ENCODE measurements at places on chromosomes 4 and X. TPM values are rescaled to one million over a fixed set of nuclear protein-coding genes. Genes with fewer than 3 reads are reported as not detected.
A peak's percentile ranks its signal among the peaks of the same experiment; 100 is the strongest.

GRCh38 chrX:46381630-46382029, 163.6 kb downstream of the ZNF674 start:
- peak; percentile 23 for DNase-seq
- no peak overlapping the region for H3K4me3 ChIP-seq
- H3K36me3 ChIP-seq: no peaks in the 10 kb centered on the region
- no peaks in the 10 kb centered on the region for H3K27me3 ChIP-seq

- H3K27ac ChIP-seq: no peak overlapping the region
- no peak overlapping the region for H3K4me3 ChIP-seq
- no peaks in the 10 kb centered on the region for H3K4me1 ChIP-seq
- H3K27me3 ChIP-seq: no peaks in the 10 kb centered on the region
These were observed 55.1 kb upstream of the PGAM4 start for GRCh38 chrX:78024349-78025059.

- no peaks in the 10 kb centered on the region for H3K27me3 ChIP-seq
- H3K27ac ChIP-seq: no peak overlapping the region
- no peak overlapping the region for H3K4me3 ChIP-seq
- no peaks in the 10 kb centered on the region for H3K36me3 ChIP-seq
These were observed 32.1 kb upstream of the VEGFC start for GRCh38 chr4:176824645-176825366.

DNA sequence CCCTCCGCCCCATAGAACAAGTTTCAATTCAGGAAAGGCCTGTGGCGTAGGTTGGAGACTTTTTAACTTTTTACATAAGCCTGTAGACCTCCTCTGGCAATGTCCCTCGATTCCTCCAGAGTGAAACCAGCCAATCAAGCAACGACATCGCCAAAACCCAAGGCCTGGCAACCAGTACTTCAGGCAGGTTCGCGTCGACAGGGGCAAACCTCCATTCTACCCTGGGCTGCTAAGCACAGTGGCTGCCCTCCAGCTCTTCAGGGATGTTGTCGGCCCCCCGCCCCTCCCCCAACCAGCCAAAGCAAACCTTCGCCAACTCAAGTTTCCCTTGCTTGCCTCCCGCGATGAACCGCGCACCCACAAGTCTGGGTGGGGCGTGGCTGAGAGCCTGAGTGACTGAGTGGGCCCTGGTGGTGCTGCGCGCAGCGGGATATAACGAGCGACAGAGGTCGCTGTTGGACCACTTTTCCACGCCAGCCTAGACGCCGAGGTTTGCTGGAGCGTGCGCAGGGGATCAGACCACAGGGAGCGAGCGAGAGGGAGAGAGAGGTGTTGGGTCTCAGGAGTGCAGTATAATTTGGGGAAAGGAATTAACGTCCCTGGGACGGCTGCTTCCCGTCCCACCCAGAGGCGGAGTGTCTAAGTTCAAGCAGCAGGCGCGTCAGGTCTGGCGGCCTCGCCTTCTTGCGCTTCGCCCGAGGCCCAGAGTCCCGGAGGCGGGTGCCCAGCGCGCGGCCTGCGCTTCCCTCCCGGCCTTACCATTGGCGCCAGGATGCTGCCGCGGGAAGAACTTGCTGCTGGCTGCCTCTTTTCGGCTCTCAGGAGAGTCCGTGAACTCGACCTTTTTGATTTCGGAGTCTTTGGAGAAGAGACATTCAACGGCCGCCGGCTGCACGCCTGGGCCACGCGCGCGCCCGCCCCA, 9.0 kb upstream of the PITX2 start:
- DNase-seq: peak; percentile 35
- H3K27ac ChIP-seq: no peak overlapping the region
- peaks cover 3% of the 10 kb centered on the region for H3K4me1 ChIP-seq
- no peaks in the 10 kb centered on the region for H3K27me3 ChIP-seq
- peaks cover 11% of the 10 kb centered on the region for H3K36me3 ChIP-seq
- no peak overlapping the region for H3K4me3 ChIP-seq

Gene VSIG4
- total RNA-seq: not detected

Gene GAGE12J
- total RNA-seq: not detected

Measured in Caco-2 (cell line).